ENCODE measurements at places on chromosomes 1 and 21.

GRCh38 chr1:220880362-220880670 is 1.1 kb downstream of the HLX start:
- no peak for DNase-seq

DNA sequence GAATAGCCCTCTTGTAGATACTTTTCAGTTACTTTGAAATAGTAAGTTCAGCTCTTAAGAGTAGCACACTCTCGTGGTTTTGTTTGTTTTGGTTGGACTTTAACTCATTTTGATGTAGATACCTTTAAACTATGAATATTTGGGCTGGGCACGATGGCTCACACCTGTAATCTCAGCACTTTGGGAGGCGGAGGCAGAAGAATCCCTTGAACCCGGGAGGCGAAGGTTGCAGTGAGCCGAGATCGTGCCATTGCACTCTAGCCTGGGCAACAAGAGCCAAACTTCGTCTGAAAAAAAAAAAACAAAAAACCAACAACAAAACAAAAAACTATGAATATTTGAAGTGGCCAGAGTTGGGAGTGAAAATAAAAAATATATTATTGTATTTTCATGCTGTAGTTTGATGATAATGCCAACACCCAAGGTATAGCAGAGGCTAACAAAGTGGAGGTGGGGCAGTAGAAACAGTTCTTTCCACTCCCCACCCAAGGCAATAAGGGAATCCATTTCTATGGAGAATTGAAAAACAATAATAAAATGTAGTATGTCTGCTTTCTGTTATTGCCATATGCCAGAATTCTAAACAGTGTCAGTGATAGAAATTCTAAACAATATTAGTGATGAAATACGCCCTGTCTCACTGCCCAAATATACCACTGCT is 1.7 kb downstream of the ZNF326 start:
- no peak for DNase-seq

- DNase-seq, result no peak
Observed at GRCh38 chr1:47944561-47944960, 52.6 kb downstream of the TRABD2B start.

DNA sequence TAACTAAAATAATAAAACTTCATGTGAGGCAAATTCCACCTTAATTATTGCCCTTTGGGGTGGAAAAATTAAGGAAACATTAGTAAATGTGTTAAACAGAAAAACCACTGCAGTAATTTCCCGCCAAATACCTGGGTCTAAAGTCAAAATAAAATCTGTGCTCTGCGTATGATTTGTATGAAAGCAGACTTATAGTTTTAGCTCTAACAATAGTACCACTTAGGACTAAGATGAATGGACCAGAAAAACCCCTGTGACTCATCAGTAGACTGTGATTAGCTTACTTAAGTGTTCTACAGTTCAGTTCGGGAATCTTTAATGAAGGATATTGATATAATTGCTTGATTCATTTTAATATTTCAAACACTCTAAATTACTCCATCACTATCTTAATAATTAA is 23.3 kb upstream of the C1orf105 start:
- DNase-seq, result no peak

GRCh38 chr21:28683982-28684752 is 308.5 kb downstream of the LTN1 start:
- no peak for DNase-seq

DNA sequence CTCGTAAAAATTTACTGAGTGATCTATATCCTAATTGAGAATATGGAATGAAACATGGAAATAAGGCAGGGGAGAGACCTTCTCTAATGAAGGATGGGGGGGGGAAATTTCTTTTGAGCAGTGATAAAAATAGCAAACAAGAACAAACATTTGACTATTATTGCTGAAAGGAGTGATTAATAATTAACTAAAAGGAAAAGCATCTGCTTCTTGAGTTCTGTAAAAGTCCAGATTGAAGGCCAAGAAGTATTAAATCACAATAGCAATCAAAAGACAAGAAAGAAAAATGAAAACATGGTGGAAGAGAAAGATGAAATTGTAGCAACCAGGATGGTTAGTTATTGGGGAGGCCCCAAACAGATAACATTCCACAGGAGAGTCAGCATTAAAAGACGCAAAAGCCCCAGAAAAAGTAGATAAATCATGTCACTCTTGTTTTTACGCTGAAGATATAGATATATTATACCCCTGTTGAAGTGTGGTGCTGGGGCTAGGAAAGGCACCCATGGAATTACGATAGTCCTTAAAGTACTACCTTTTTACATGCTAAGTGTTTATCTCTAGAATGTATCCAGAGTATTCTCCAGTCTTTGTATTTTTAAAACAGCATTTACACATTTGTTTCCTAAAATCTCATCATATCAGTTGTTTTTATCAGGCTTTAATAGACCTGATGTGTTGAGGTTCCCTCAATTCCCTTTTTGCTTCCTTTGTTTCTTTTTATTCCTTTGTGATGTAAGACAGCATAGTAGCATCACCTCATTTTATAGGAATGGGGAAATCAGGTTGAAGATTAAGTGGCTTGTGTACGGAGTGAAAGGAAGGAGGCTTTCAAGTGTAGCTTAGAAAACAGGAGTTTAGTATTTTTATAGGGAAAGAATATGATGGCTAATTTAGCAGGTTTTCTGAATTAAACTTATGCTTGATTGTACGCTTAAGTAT is 28.9 kb downstream of the DISP1 start:
- DNase-seq, result no peak

Data from urothelium cell line (cell line).